ENCODE measurements at places on chromosomes 5 and 9.

- no peak for DNase-seq
Observed at GRCh38 chr5:6359555-6360322, 18.6 kb downstream of the MED10 start.

- no peak for DNase-seq
Observed at GRCh38 chr5:175620527-175620926, 37.3 kb upstream of the HRH2 start.

- DNase-seq, result no peak
Observed at GRCh38 chr9:20271723-20272122, 350.6 kb downstream of the MLLT3 start.

DNA sequence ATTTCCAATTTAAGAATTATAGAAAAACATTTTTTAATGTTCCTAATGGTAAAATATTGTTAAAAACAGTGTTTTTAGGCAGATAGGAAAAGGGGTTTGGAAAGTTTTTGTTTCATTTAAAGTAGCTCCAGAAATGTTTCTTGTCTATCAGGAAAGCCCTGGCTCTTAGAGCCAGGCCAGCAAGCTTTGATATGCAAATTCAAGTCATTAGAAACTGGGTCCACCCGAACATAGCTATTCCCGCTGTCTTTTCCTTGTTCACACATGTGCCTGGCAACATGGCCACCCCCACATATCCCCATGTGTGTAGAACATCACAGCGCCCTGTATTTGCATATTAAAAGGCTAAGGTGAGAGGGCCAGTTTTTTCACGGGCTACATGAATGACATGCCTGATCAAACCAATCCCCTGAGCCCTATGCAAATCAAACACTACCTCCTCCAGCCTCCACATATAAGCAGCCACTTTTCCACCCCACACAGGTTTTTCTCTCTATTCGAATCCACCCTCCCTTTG, 925.3 kb upstream of the CDH10 start:
- no peak for DNase-seq

- no peak for DNase-seq
Observed at GRCh38 chr5:3517348-3517747, 78.3 kb upstream of the IRX1 start.

DNA sequence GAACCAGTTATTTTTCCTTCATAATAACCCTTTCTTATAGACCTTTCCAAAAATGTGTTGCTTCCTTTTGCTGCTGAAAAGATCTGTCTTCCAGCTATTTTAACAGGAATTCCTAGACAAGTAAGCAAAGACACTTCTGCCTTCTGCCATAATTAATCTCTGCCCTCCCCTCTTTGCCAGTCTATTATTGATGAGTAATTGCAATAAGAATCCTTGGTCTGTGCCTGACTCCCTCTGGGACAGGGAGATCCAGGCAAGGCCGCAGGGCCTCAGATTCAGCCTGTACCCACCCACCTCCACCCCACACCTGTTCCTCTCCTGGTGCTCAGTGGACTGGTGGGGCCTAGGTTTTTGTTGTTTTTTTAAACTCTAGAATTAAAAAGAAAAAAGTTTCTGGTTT, 8.3 kb downstream of the FOXD1 start:
- DNase-seq, result no peak

GRCh38 chr5:81768935-81769452, 18.1 kb upstream of the SSBP2 start:
- peak; percentile 80 for DNase-seq

DNA sequence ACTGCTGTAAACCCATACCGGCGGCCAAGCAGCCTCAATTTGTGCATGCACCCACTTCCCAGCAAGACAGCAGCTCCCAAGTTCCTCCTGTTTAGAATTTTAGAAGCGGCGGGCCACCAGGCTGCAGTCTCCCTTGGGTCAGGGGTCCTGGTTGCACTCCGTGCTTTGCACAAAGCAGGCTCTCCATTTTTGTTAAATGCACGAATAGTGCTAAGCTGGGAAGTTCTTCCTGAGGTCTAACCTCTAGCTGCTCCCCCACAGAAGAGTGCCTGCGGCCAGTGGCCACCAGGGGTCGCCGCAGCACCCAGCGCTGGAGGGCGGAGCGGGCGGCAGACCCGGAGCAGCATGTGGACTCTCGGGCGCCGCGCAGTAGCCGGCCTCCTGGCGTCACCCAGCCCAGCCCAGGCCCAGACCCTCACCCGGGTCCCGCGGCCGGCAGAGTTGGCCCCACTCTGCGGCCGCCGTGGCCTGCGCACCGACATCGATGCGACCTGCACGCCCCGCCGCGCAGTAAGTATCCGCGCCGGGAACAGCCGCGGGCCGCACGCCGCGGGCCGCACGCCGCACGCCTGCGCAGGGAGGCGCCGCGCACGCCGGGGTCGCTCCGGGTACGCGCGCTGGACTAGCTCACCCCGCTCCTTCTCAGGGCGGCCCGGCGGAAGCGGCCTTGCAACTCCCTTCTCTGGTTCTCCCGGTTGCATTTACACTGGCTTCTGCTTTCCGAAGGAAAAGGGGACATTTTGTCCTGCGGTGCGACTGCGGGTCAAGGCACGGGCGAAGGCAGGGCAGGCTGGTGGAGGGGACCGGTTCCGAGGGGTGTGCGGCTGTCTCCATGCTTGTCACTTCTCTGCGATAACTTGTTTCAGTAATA, at the start of gene FXN:
FXN (plus strand) TSS at position 315 of the 871 bp plus-strand sequence; CDS start at position 346, 31 bp downstream.
- peak; percentile 52 for DNase-seq

GRCh38 chr9:117772960-117773359, 68.8 kb downstream of the TLR4 start:
- peak; percentile 38 for DNase-seq

DNA sequence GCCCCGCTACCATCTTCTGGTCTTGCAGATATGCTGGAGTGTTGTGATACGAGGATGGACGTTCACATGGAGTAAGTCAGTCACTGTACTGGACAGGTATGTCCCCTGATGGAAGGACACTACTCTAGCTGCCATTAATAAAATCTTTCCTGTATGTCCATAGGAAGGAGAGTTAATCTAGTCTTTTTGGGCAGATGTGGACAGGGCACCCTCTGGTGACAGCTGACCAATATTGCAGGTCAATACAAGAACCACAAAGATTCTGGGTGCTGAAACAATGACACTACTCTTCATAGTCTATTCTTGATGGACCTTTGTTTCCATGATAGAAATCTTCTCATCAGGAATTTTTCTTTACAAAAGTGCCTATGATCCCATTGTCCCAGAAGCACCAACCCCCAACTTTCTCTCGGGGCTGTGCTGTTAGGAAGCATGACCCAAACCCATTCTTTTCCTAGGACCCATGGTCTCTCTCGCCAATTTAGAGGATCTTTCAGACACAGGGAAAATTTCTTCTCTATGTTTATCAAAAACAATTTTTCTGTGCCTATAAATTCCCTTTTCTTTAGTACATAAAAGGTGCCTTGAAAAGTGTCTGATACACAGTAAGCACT, 376.9 kb downstream of the DTWD2 start:
- DNase-seq, result peak; percentile 15

DNA sequence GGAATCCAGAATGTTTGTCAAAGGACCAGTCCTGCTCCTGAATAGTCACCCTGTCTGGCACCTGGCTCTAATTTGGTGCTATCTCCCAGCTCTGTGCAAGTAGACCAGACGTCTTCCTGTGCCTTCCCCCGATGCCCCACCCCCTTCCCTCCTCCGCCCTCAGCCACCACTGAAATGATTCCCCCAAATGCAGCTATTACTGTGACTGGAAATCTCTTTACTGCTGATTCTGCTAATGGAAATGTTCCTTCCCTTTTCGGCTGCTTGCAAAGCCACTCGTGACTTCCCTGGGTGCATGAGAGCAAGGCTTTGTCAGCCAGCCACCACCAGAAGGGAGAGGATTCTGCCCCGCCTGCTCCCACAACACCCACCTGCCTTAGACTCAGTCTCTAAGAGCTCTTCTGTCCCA, 11.4 kb downstream of the ASTN2 start:
- DNase-seq, result no peak

- no peak for DNase-seq
Observed at GRCh38 chr5:639584-640213, 27.6 kb downstream of the CEP72 start.

- no peak for DNase-seq
Observed at GRCh38 chr5:149627070-149627469, 45.8 kb downstream of the ARHGEF37 start.

DNA sequence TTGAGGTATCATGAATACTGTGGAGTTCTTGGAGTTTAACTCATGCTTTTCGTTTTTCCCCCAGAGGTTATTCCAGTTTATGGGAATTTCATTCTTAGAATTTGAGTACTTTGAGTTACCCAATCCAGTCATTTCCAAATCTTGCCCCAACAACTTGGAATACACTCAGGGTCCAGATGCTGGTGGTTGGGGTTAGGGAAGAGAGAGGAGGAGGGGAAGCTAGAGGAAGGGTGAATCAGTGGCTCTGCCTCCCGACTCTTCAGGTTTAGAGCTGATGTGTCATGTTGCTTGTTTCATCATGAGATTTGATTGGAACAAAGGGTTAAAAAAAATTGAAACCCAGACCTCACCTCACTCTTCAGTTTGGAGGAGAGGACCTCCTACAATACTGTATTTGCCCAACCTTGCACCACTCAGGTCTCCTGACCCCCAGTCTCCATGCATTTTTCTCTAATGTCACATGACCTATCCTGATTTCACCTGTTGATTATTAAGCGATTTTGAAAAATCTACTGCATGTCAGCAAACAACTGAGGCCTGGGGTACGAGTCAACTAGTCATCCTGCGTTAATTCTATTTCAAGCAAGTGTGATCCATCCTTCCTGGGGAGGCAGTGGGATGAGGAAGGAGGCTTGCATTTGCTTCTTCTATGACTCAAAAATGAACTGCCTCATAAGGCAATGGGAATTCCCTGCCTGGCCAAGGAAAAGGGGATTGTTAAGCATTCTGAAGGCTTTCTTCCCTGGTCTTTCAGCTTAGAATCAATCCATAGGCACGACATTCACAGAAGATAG, 6.2 kb upstream of the SLC1A3 start:
- DNase-seq, result peak; percentile 96

DNA sequence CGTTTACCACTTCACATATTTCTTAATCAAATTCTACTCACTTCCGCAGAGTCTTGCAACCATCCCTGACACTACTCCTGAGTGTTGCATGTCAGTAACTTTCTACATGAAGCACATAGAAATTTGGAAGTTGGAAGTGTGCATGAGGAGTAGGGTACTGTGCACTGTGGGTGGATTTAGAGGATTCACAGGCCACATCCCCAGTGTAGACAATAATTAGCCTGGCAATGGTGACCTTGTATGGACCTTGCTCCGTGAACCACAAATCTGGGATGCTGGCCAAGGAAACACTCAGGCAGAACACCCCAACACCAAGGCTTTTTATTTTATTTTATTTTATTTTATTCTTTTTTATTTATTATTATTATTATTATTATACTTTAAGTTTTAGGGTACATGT, 25.5 kb downstream of the CTSL start:
- no peak for DNase-seq

DNA sequence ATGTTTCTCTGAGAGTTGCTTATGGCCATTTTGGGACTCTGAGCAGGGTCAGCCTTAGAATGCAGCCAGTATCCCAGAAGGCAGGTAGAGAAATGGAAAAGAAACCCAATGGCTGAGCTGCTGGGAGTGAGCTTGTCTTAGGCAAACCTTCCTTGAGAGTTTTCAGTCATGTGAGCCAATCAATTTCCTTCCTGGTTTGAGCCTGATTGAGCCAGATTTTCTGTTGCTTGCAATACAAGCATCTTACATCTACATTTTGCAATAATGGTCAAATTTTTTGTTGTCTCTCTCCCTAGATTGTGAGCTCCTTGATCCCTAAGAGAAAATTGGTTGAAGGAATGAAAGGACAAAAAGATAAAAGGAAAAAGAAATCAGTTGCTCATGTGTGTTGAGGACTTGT, 155.3 kb downstream of the SNX18 start:
- no peak for DNase-seq

- no peak for DNase-seq
Observed at GRCh38 chr9:72188232-72188631, 39.0 kb downstream of the GDA start.
